ENCODE measurements at places on chromosomes 7 and 10.

DNA sequence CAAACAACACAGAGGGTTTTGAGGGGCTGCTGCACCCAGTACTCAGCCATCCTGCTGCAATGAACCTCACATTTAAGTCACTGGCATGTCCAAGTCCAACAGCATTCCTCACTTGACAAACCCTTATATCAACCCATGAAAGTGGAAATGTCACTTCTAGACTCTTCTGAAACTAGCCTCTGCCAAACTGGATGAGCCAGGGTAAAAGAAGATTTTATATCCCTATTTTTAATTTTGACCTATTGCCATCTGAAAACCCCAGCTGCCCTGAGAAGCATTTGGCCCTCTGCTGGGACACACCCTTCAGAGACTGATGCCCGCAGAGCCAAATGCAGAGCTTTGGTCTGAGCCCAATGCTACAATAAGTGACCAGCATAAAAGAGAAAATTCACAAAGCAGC, 201.1 kb downstream of the ANK3 start:
- DNase-seq: no peak

GRCh38 chr7:152924826-152925411, 165.4 kb downstream of the ACTR3B start:
- no peak for DNase-seq

GRCh38 chr10:89086801-89087521, 96.4 kb downstream of the FAS start:
- DNase-seq: no peak

GRCh38 chr7:216360-217300, 24.3 kb downstream of the FAM20C start:
- DNase-seq: no peak

DNA sequence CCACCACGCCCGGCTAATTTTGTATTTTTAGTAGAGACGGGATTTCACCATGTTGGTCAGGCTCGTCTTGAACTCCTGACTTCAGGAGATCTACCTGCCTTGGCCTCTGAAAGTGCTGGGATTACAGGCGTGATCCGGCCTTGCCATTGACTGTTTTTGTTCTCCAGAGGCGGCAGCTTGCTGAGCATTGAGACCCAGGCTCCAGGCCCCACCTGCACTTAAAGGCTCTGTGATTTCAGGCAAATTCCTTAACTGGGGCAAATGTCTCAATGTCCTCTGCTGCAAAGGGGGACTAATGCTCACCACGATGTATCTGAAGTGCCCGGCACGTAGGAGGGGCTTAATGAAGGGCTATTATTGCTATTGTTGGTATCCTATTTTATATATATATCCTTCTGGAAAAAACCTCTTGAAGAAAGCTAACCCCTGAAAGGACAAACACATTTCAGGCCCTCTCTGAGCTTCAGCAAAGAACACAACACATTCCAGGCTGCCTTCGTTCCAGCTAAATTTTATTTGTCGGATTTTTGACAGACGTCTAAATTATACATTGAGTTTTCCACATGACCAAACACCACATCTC, 29.0 kb downstream of the TRIM8 start:
- no peak for DNase-seq

DNA sequence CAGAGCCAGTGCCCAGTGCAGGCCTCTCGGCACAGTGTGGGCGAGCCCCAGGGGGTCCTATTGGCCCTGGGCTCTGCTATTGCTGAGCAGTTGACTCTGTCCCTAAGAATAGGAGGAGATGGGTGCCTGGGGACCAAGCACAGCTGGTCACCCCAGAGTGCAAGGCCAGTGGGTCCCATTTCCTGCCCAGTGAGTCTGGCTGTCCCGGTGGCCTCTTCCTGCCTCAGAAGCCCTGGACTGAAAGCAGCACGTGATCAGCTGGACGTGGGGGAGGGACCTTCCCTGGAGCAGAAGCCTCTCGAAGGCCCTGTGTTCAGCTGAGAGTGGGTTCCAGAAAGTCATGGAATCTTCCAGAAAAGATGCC, 42.0 kb downstream of the PWWP2B start:
- DNase-seq: no peak

DNA sequence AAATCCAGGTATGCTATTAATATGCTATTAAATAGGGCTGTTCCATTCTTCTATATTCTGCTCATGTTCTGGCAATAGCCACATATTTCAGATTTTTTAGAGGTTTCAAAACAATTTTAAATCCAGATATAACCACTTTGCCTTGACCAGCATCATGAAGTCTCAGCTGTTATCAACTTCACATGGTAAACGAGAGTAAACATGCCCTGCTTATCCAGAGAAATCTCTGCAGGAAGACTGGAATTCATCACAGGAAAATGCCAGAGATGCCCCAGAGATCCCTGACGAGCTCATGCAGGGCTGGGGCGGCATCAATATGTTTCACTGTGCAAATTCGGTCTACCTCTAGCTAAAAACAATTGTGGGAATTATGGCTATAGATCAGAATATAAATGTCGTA, 126.5 kb downstream of the FANK1 start:
- DNase-seq: no peak

DNA sequence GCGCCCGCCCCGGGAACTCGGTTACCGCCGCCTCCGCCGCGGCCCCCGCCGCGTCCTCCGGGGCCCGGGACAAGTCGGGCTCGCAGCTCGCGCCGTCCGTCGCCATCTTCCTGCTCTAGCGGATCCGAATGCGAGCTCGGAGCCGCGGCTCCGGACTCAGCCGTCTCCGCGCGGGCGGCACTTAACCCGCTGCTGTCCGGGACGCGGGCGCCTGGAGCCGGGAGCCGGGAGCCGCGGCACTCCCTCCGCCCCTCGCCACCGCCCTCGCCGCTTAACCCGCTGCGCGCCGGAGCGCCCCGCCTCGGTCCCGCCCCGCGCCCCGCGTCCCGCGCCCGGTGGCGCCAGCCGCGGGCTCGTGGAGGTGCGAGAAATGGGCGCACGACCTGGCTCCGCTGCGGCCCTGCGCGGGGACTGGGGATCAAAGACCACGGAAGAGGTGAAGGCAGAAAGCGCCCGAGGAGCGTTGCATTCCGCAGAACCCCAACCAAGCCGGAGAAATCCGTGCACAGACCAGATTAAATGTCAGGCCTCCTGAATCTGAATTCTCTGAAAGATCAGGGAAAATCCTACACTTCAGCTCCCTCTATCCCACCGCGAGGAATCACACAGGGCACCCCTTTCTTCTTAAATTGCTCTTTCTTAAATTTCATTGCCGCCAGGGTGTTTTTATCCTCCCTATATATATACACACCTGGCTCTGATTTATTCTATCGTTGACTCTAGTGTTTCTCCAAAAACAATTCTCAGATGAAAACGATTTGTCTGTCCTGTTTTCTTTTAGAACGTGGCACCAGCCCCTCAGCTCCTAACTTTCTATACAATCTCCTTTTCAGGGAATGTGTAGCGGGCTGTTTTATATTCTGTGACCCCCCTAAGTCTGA, at the start of gene CTTNBP2:
CTTNBP2 (minus strand) TSS at position 132 of the 881 bp plus-strand sequence; CDS start at position 106, 26 bp downstream.
- no peak for DNase-seq

DNA sequence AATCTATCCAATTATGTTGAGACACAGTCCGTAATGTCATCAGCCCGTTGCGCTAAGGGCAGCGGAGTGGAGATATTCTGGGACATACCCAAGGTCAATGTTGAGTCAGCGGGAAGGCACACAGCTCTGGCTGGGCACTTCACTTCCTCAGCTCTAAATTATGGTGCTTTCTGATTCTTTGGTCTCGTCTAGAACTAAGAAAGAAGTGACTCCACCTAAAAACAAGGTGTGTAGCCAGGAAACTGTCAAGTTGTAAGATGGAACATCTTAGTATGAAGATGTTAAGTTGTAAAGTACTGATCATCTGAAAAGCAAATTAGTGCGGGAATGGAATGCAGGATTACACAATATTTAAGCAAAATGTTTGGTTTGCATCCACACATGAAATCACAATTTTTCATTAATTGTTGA, 43.1 kb downstream of the BAIAP2L1 start:
- no peak for DNase-seq

GRCh38 chr7:2521952-2522591, 2.5 kb downstream of the LFNG start:
- DNase-seq: no peak

DNA sequence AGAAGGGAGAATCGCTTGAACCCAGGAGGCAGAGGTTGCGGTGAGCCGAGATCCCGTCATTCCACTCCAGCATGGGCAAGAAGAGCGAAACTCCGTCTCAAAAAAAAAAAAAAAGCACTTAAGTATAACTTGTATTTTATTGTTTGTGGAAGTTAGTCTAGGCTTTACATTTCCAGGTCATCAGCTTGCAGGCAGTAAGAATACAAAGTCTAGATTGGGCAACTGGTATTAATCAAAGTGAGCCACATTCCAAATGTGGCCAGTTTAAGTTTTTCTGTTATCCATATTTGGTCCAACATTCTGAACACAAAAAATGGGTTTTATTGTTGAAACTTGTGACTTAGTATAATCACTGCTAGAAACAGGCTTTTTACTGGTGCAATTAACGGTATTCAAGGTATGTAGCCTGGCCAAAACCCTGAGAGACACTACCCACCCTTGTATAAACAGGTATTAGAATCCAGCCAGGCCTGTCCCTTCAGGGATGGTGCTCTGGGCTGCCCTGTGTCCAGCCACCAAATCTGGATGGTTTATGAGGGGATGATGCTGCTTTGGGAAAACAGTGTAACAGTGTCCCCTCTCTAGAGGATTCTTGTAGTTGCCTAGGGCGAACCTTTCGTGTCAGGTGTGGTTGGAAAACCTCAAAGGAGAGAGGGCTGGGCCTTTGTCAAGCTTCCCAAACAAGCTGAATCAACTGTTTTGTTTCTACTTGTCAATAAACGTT, 122.1 kb upstream of the EFCAB10 start:
- no peak for DNase-seq

DNA sequence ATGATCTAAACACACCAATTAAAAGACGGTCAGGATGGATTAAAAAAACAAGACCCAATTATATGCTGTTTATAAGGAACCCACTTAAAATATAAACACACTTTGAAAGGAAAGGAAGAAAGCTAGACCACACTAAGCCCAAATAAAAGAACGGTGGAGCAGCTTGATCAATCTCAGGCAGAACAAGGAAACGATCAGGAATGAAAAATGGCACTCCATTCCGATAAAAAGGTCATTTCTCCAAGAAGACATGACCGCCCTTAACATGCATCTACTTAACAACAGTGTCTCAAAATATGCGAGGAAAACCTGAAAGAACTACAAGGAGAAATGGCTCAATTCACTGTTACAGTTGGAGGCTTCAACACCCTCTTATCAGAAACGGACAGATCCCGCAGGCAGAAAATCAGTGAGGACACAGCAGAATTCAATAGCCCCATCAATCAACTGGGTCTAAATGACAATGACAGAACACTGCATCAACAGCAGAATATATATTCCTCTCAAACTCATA, 210.0 kb downstream of the MAD1L1 start:
- no peak for DNase-seq

DNA sequence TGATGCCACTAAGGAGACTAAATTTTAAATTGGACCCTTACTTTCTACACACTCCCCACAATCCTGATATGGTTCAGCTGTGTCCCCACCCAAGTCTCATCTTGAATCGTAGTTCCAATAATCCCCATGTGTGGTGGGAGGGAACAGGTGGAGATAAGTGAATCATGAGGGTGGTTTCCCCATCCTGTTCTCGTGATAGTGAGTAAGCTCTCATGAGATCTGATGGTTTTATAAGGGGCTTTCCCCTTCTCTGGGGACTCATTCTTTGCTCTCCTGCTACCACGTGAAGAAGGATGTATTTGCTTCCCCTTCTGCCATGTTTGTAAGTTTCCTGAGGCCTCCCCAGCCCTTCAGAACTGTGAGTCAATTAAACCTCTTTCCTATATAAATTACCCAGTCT, 18.4 kb upstream of the BET1 start:
- DNase-seq: no peak

DNA sequence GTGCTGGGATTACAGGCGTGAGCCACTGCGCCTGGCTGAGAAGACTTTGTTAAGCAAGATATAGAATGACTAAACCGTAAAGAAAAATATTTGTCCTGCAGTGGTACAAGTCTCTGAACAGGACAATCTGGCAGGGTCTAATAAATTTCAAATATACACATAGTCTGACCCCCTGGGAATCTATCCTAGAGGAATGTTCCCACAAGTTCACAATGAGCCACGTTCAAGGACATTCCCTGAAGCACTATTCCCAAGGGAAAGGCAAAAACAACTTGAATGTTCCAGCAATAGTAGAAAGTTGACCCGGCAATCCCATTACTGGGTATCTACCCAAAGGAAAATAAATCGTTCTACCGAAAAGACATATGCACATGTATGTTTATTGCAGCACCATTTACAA, 82.0 kb downstream of the HIP1 start:
- DNase-seq: no peak

- DNase-seq: no peak
These were observed 931 bp downstream of the PAPSS2 start for GRCh38 chr10:87660484-87661133.

- no peak for DNase-seq
These were observed 156.9 kb upstream of the C7orf33 start for GRCh38 chr7:148433521-148434180.

DNA sequence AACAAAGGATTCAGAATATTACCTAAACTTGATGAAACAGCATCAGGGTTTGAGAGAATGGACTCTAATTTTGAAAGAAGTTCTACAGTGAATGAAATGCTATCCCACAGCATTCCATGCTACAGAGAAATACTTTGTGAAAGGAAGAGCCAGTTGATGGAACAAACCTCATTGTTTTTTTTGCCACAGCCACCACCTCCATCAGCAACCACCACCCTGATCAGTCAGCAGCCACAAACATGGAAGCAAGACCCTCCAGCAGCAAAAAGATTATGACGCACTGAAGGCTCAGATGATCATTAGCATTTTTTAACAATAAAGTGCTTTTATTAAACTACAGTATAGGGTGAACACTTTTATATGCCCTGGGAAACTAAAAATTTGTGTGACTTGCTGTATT, 98.7 kb downstream of the LRRC4 start:
- DNase-seq: no peak

DNA sequence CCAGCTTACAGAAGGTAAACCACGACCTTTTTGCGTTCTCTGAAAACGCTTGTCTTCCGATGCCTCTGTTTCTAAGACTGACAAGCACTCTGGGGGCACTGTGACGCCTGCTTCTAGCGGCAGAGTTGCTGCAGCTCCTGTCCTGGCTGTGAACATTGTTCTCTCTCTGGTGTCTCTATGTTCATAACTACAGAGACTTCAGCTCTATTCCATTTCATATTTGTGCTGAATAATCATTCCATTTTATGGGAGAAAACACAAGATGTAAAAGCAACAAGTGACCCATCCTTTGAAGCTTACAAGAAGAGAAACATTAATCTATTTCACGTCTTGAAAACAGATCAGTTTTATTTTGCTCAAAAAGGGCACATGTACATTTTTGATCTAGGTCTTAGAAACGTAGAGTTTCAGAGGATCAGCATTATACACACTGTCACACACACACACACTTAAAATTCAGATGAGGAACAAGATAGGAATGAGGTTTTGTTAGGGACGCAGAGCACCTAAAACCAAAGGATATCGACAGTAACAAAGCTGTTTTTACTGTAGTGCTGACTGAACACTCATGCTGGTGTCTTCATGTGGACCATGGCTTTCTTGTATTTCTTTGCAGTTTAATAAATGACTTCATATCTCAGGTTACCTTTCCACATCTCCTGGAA, 3.0 kb downstream of the IKZF1 start:
- DNase-seq: no peak

- DNase-seq: no peak
These were observed 313.9 kb downstream of the AUTS2 start for GRCh38 chr7:69912141-69912540.
